ENCODE measurements at places on chromosomes 12 and 14.
A peak's percentile ranks its signal among the peaks of the same experiment; 100 is the strongest.

DNA sequence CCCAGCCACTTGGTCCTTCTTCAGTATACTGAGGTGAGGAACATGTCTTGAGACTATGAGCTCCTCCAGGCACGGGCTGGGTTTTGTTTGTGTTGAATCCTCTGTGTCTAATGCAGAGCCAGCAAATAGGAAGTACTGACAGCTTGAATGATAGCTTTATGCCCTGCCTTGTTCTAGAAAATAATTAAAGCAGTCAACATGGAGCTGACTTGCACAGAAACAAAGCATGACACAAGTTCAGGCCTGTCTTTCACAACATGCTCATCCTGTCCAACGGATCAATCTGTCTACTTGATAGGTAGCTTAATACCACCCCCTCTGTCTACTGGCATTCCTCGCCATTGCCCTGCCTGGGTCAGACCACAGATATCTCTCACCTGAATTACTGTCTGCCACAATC is 140.9 kb downstream of the ESRRB start:
- no peak for DNase-seq

- DNase-seq, result peak; percentile 99
These were observed 88.5 kb upstream of the NCOR2 start for GRCh38 chr12:124655698-124656516.

DNA sequence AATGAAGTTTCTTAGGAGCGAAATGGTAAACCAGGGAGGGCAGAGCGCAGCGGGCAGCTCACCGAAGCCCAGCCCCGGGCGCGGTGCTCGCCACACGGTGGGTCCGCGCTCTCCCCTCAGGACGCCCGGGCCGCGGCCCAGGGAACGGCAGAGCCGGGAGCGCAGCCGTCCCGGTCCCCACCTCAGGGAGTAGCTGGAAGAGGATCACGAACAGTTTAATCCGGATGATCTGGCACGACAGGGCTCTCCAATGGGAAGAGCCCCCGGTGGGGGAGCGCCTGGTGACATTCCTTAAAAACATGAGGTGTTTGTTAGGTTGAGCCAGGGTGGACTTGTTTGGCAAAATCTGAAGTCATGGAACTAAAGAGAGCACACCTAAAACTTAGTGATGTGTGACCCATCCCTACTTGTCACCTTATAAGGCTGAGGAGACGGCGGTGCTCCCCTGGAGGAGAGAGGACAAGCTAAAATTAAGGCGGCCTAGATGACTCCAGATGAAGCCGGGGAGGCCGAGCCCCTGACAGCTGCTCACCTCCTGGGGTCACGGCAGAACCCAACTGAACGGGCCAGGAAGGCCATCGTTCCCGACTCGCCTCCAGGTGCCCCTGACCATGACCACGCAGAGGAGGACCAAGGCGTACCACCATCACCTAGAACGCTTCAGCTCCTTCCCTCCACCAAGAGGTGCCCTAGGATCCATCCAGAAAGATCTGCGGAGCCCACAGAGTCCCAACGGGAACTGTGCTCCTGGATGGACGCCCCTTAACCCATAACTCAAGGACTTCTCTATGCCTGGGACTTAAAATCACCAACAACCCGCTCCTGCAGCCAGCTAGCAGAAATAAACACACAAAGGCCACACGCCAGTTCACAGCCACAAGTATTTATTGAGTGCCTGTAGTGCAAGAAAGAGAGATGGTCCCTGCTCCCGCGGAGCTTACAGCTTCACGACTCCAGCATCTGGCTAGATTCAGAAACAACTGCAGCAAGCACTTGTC is 866 bp upstream of the PITPNM2 start:
- no peak for DNase-seq

GRCh38 chr12:112342587-112342986 is 39.6 kb downstream of the HECTD4 start:
- DNase-seq, result peak; percentile 4

DNA sequence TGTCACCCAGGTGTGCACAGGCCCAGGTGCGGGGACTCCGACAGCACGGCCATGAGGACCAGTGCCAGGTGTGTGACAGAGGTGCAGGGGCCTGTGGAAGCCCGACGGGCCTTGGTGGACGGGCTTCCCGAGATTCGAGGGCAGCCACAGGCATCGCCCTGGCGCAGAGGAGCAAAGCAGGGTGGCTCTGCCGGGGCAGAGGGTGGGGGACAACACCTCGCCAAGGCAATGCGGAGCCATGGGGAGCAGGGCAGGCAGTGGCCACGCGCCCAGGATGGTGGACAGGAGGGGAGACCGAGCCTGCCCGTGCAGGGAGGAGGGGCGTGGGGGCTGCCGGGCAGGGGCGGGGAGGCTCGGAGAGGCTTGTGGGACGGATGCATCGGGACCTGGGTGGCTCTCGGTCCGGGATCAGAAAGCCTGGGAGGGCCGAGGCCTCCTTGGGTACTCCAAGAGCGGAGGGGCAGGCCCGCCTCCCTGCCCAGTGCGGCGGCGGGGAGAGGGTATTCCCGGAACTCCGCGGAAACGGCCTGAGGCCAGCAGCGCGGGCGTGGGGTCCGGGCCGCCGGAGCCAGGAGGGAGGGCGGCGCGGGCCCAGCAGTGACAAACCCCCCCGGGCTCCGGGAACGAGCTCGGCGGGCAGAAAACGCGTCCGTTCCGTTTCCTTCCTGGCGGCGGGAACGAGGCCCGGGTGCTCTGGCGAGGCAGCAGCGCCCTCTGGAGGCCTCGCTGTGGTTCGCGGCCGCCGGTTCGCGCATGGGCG is 1.6 kb downstream of the TMEM121 start:
- DNase-seq, result peak; percentile 73

- DNase-seq, result no peak
These were observed 8.7 kb upstream of the RCOR1 start for GRCh38 chr14:102583726-102584125.

DNA sequence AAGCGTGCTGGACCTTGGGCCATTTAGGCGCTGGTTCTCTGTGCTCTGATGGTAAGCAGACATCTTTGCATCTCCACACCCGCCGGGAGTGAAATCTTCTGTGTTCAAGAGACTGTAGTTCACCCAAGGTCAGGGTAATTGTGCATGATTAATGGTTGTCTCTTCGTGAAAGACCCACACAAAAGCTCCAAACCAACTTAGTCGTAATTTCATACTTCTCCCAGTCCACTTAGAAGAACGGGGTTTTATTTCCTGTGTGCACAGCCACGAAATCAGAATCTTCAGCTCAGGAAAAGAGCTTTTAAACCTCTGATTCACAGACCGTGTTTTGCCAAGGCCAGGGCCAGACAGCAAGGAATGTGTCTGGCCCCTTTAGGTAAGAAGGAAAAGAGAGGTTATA is 640.9 kb downstream of the MED13L start:
- DNase-seq, result no peak

- DNase-seq, result no peak
These were observed 203.8 kb upstream of the MYL2 start for GRCh38 chr12:111124183-111124582.

- no peak for DNase-seq
These were observed 96.6 kb downstream of the PRKCH start for GRCh38 chr14:61417883-61418455.

GRCh38 chr12:132173135-132174014 is 29.1 kb downstream of the NOC4L start:
- no peak for DNase-seq

- peak; percentile 95 for DNase-seq
These were observed 14.4 kb downstream of the TMTC1 start for GRCh38 chr12:29769162-29769858.

DNA sequence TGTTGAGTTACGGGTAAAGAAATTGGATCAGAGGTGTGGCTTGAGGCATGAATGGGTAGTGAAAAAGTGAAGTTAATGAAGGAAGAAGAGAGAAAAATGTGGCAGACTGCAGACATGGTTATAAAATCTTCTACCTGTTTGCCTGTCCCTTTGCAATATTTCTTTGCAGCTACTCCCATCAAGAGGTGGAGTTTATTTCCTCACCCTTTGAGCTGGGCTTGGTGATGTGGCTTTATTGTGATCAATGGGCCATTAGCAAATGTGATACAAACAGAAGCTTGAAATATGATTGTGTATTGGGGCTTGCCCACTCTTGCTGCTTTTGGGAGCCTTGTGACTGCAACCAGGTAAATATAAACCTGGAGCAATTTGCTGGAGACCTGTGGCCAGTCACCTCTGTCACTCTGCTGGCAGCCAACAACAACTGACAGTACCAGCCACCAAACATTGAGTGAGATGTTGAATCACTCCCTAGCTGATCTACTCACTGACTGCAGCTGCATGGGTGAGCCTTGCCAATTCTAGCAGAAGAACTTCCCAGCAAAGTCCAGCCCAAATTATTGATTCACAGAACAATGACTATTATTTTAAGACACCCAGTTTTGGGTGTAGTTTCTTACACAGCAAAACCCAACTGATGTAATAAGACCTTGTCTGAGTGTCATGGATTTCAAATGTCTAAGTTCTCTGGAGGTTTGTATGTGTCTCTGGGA is 151.0 kb upstream of the ATP2B1 start:
- no peak for DNase-seq

GRCh38 chr14:101101456-101102056 is 198.0 kb upstream of the RTL1 start:
- peak; percentile 11 for DNase-seq

DNA sequence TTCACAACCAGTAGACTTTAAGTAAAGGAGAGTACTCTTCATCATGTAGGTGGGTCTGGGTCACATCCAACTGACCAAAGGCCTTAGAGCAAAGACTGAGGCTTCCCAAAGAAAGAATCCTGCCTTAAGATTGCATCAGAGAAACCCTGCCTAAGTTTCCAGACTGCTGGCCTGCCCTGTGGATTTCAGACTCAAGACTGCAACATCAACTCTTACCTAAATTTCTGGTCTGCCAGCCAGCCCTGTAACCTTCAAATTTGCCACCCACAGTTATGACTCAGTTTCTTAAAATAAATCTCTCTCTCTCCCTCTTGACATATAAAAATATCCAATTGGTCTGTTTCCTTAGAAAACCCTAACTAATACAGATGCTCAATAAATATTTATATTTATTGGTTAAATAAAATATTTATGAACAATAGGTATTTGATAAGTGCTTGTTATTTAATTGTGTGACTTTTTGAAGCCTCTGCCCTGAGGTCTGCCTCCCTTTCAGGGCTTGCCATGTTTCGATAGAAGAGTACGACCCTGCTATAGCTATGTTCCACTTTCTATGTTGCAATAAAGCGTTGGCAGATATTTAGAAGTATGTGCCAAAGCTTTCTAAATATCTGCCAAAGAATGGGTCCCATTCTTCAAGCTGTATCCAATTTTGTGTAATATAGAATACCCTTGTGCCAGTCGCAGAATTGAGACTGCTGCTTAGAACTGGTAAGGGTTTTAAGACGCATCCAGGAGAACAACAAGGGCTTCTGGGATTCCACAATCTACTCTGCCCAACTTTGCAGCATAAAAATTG is 65.7 kb downstream of the TMEM30B start:
- peak; percentile 2 for DNase-seq

DNA sequence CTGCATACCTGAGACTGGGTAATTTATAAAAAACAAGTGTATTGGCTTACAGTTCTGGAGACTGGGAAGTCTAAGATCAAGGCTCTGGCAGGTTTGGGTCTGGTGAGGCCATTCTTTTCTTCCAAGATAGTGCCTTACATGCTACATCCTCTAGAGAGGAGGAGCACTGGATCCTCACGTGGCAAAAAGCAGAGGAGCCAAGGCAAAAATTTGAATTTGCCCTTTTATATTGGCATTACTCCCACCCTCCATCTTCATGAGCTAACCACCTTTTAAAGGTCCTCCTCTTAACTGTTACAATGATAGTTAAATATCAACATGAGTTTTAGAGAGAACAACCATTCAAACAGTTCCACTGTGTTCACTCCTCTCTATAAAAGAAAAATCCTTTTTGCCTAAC is 286.3 kb upstream of the SEL1L start:
- no peak for DNase-seq

- DNase-seq, result no peak
These were observed 375.5 kb downstream of the ALG10 start for GRCh38 chr12:34397591-34398365.

DNA sequence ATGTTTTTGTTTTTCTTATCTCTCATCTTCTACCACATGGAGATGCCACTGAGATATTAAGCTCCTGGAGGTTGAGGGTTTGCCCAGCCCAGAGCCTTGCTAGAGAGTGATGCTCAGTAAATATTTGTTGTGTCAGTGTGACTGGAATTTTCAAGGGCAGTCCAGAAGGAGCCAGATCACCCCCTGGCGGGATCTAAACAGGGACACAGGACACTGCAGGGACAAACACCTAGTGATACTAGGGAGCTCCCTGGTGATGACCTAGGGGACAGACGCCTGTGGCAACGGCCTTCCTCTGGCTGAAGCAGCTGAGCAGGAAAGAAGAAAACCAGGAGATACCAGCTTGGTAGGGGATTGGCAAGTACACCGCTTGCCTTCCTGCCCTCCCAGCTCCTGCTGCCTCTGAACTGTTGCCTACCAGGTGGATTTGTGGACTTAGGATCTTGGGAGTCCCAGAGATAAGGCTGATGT is 714.4 kb upstream of the TBX3 start:
- DNase-seq, result no peak

DNA sequence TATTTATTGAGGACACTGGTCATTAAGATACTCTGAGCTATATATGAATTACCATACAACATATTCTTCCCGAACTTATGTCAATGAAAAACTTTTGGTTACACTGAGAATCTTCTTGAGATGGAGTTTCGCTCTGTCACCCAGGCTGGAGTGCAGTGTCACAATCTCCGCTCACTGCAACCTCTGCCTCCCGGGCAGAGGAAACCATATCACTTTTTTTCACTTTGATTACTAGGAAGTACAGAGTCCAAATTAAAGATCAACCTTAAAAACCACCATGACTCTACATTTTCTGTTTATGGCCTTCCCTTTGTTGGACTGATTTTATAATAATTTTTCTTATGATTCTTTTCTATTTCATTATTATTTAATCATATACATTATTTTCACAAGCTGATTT is 336.5 kb downstream of the FSCB start:
- DNase-seq, result no peak

DNA sequence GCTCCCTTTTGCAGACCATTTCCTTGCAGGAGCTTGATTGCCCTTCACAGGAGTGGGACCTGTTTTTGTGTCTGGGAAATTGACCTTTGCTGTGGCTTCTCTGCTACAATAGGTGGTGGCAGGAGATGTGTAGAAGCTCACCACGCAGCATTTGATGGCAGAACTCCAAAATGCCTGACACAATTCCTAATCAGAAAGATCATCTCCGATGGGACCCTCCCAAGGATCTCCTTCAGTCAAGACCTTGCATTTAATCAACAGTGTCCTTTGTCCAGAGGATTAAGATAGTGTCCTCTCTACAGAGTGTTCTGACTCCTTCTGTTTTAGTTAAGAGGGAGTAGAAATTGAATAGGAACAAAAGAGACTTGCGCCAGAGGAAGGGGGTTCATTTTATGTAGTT is 83.6 kb upstream of the DDHD1 start:
- no peak for DNase-seq

Data from fibroblast of pulmonary artery (primary cell).